Posterior cingulate gyrus (tissue), 11 donors: ENCODE measurements at places on chromosomes 13 and 19.

DNA sequence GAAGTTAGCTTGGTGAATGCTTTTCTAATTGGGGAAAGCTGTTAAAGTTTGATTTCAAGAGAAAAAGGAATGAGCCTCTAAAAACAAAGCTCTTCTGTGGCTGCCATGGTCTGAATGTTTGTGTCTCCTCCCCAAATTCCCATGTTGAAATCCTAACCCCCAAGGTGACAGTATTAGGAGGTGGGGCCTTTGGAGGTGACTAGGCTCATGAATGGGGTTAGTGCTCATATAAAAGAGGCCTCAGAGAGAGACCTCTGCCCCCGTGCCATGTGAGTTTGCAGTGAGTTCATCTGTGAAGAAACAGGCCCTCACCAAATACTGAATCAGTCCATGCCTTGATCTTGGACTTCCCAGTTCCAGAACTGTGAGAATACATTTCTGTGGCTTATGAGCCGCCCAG, 56.5 kb downstream of the ARHGEF7 start:
- DNase-seq: no peak

DNA sequence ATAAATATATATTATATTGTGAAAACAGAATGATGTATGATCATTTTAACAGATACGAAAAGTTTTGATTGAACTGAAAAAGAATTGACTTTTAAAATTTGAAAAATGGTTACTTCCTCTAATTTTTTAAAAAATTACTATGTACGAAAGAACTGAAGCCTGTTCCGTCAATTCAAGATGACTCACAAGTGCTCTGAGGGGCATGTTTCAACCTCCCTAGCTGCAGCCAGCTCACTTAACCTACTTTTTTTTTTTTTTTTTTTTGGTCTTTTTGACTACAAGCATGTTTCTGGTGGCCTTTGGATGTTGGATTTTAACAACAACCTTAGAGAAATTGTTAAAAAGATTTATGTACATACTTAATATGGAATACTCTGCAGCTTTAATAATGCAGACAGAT, 1139.3 kb downstream of the DIAPH3 start:
- DNase-seq: no peak

GRCh38 chr13:98581971-98582702, 5.2 kb upstream of the STK24 start:
- DNase-seq: no peak

- peak; percentile 80 for DNase-seq
These were observed at the start of gene KEAP1 for GRCh38 chr19:10503002-10503789. KEAP1 (minus strand) TSS chr19:10503356; CDS start chr19:10500033, 3,323 bp downstream.

- no peak for DNase-seq
These were observed 127.5 kb downstream of the KLF12 start for GRCh38 chr13:74006666-74007065.

DNA sequence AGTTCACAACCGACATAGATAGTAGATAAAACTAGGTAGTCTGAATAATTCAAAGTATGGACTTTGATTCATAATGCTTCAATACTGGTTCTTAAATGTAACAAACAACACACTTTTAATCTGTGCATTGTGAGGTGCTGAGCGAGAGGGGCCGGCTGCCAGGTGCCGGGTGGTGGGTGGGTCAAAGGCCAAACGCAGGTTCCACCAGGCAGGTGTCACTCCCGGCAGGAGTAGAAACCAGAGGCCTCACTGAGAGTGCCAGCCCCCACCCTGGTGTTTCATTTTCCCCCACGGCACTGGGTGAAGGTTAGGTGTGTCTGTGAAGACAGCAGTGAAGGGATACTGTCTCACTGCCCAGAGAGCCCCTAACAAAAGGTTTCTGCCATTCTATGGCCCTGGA, 4.2 kb upstream of the TUBGCP3 start:
- DNase-seq: no peak

- DNase-seq: no peak
These were observed 421.6 kb upstream of the SLC10A2 start for GRCh38 chr13:103487841-103488240.

GRCh38 chr13:79571147-79571546, 90.2 kb downstream of the NDFIP2 start:
- no peak for DNase-seq

DNA sequence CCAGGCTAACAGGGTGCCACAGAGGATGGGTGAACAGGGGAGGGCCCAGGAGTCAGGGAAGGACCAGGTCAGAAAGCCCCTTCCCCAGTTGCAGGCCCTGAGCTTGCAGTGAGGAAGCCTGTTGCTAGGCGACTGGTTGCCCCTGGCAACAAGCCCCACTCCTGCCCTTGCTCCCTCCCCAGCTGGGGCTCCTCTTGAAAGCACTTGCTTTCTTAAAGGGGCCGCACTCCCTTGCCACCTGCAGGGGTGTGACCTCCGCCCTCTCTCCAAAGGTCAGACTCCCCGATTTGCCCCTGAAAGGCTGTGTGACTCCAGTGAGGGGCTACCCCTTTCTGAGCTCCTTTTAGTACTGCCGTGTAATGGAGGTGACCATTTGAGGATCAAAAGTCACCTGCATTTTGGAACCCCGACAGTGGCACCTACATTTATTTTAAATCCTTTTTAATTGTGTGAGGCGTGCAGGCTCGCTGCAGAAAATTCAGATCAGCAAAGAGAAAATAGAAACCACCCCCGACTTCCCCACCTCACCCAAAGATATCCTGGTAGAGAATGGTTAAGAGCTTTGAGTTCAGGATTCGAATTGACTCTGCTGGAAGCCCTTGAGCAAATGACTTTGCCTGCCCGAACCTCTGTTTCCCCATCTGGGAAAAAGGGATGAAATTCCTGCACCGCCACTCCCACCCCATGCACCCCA, 4.8 kb downstream of the FCHO1 start:
- DNase-seq: peak; percentile 90

DNA sequence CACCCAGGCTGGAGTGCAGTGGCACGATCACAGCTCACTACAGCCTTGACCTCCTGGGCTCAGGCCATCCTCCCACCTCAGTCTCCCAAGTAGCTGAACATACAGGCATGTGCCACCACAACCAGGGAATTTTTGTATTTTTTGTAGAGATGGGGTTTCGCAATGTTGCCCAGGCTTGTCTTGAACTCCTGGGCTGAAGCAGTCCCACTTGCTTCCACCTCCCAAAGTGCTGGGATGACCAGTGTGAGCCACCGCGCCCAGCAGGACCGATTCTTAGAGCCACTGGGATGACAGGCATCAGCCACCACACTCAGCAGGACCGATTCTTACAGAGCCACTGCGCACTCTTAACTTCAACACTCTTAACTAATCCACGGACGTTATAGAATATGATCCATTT, 54.9 kb upstream of the RANBP3 start:
- DNase-seq: no peak

DNA sequence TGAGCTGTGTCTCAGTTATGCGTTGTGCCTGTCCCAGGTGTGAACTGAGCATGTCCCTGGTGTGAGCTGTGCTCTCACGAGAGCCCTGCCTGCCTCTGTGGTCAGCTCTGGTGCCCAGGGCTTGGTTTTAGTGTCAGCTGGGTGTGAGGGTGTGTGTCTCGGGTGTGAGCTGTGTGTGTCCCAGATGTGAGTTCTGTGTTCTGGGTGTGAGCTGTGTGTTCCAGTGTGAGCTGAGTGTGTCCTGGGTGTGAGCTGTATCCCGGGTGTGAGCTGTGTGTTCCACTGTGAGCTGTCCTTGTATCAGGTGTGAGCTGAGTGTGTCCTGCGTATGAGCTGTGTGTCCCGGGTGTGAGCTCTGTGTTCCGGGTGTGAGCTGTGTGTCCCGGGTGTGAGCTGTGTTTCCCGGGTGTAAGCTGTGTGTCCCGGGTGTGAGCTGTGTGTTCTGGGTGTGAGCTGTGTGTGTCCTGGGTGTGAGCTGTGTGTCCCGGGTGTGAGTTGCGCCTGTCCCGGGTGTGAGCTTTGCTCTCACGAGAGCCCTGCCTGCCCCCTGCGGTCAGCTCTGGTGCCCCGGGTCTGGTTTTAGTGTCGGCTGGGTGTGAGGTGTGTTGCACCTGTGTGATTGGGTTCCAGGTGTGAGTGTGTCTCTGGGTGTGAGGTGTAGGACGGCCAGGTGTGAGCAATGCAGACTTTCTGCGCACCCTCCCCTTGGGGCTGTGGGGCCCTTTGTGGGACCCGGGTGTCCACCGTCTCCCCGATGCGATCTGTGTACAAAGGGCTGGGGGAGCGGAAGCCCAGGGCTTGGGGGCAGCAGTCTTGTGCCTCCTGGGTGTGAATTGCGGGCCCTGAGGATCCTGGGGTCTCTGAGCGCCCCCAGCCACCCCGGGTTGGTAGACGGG, 7.1 kb upstream of the PEAK3 start:
- no peak for DNase-seq

DNA sequence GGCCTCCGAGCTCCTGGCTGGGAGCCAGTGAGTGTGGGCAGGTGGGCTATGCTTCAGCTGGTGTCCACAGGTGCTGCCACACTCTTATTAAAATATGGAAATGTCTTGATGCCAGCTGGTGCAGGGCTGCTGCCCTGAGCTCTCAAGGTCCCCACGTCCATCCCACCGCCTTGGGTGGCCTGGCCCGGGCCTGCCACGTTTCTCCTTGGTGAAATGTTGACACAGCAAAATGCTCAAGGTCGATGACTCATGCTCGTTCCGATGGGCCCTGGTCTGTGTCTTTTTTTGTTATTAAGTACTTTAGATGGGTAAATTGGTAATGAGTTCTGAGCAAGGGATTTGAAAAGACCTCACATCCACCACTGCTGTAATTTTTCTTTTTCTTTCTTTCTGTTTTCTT, 524.7 kb downstream of the MYO16 start:
- no peak for DNase-seq

- DNase-seq: no peak
These were observed 25.8 kb upstream of the LDLR start for GRCh38 chr19:11063434-11063833.

GRCh38 chr13:29140277-29140676, 320.1 kb downstream of the MTUS2 start:
- peak; percentile 25 for DNase-seq

DNA sequence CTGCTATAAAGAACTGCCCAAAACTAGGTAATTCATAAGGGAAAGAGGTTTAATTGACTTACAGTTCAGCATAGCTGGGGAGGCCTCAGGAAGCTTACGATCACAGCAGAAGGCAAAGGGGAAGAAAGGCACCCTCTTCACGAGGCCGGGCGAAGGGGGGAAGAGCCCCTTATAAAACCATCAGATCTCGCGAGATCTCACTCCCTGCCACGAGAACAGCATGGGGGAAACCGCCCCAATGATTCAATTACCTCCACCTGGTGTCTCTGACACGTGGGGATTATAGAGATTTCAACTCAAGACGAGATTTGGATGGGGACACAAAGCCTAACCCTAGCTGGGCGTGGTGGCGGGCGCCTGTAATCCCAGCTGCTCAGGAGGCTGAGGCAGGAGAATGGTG, 42.8 kb downstream of the SLC6A16 start:
- no peak for DNase-seq

GRCh38 chr19:43439032-43439708, 24.5 kb downstream of the TEX101 start:
- DNase-seq: no peak

DNA sequence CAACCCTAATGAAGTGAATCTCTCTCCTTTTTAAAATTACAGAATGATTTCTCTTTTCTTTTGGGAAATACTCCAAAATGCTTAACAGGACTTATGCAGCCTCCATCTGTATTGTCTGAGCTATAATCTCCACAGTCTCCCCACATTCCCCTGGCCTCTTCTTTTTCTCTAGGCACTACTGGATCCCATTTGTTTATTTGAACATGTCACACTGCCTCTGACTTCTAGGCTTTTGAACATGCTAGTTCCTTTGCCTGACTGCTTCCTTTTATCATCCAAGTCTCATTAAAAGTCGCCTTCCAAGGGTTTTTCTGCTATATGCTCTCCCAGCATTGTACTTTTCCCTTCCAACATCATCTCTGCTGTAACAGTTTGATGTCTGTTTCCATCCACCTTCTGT, 548.7 kb downstream of the PCDH9 start:
- DNase-seq: no peak

- DNase-seq: peak; percentile 79
These were observed 489.1 kb upstream of the TSHZ3 start for GRCh38 chr19:31838163-31838815.

DNA sequence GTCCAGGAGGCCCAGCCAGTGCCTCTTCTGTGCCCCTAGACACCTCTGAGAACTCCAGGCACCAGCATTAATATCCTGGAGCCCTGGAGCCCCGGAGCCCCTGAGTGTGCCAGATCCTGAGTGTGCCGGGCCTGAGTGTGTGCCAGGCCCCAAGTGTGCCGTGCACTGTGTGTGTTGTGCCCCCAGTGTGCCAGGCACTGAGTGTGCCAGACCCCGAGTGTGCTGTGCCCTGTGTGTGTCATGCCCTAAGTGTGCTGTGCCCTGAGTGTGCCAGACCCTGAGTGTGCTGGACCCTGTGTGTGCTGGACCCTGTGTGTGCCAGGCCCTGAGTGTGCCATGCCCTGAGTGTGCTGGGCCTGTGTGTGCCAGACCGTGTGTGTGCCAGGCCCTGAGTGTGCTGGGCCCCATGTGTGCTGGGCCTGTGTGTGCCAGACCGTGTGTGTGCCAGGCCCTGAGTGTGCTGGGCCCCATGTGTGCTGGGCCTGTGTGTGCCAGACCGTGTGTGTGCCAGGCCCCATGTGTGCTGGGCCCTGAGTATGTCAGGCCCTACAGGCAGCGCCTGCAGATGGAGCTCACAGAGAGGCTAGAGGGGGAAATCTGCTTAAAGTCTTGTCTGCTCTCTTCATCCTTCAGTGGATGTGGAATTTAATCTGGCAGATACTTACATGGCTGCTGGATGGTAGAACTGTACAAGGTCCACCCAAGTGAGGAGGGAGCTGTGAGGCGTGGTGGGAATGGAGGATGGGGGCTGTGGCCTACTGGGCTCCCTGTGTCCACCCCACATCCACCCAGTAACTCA, 53.9 kb downstream of the C13orf46 start:
- no peak for DNase-seq

DNA sequence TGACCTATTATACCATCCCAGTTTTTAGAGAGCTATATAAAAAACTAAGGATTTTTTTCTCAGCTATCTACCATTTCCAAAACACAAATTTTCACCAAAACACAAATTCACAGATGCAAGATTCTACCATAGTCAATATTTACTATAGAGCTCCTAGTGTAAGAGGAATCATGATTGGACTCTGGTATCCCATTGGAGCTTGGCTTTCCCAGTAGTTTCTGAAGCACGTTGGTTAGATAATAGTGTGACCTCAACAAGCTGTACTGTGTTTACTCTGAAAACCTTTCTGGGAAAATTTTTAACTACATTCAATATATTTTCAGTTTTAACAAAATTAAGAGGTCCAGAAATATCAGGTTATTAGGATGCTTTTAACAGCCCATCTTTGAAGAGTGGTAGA, 660.6 kb upstream of the SLC10A2 start:
- no peak for DNase-seq

DNA sequence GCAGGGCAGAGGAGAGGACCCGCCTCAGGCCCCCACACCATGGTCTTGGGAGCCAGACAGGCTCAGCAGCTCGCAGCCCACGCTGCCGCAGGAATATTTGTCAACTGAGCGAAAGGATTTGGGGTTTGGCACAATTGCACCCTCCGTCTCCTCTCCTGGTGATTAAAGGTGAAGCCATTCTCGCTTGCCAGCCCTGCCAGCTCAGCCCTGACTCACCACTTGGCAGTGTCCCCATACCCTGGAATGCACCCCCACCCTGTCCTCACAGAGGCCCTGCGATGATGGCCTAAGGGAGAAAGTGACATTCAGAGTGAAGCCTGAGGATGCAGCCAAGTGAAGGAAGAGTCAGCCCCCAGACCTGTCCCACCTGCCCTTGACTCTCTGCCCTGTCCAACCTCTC, 18.8 kb downstream of the CYTH2 start:
- peak; percentile 92 for DNase-seq

GRCh38 chr19:38183251-38183897, 40.6 kb downstream of the DPF1 start:
- no peak for DNase-seq
